NCI-H1694 treated with DMSO at 0.1 percent for 48 hours (cell line): ENCODE measurements at places on chromosomes 1 and 21.
A peak's percentile ranks its signal among the peaks of the same experiment; 100 is the strongest.

- DNase-seq = no peak
Observed at GRCh38 chr1:51843948-51844347, 34.6 kb downstream of the NRDC start.

DNA sequence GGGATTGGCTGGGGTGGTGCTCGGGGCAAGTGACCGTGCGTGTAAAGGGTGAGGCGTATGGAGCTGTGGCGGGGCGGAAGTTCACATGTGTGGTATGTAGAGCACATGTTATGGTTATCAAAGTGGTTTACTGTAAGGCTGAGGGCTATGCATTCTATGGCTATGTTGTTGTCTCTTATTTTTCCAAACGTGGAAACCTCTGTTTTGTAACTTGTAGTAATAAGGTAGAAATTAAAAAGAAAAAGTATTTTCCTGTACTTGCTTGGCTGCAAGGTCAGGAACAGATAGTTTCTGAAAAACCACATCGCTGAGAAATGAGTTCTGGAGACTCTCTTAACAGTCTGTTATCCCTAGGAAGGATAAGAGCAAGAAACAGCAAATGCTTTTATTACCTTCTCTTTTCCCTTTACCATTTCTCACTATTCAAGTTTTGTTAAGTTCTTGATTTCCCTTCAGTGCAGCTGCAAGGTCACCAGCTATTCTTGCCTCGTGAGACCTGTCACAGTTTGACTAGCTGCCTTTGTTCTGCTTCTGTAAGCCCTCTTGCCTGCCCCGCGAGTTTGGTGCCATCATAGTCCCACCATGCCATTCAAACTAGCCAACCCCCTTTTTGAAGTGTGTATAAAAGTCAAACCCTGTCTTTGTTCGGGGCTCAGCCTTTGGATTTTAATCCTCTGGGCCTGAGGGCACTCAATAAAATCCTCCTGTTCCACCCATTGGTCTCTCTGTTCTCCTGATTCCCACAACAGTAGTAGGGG lies 9.5 kb downstream of the RNU1-2 start:
- DNase-seq = peak; percentile 80

DNA sequence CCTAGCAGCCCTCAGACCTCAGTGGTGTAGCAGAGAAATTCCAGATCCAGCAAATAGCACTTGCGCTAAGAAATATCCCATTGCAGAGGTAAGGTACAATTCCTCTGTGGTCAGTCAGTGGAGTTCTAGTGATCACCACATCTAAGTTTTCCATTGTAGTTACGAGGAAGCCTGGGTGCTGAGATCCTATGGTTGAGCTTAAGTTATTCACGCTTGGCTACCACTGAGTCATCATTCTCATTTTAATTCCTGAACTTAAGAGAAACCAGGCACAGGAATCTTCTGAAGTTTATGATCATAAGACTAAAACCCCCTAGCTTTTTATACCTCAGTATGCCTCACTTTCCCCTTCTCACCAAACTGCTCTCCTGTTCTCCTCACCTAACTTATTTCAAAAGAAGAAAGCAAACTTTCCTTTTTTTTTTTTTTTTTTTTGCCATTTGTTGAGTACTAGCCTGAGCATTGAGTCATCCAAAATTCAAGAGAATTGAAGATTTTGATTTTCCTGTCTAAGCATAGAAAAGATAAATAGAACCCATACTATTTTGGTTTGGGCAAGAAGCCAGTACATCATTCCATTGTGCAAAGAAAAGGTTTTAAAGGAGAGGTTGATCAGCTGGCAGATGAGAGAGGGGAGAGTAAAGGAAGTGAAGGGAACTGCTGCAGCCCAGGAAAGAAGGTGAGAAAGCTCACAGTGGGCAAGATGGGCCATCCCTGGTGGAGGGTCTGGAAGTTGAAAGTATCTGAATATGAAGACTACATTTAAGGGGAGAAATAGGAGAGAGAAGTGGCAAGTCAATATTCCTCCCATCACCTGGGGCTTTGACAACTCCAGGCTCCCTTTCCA lies 39.9 kb downstream of the SERBP1 start:
- DNase-seq = no peak

DNA sequence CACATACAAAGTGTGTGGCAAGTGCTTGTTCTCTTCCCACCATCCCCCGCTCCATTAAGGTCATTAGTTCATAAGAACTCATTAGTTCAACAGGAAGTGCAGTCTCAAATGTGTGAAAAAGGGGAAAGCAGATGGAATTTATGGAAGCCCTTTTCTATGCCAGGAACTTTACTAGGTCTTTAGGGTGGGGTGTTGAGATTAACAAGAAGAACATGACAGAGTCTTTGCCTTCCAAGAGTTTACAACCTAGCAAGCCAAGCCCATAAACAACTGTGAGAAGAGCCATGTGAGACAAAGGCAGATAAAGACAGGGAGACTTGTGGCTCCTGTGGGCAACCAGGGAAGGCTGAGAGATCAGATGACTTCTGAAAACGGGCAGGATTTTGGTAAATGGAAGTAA lies 21.4 kb downstream of the PLEKHA6 start:
- no peak for DNase-seq

DNA sequence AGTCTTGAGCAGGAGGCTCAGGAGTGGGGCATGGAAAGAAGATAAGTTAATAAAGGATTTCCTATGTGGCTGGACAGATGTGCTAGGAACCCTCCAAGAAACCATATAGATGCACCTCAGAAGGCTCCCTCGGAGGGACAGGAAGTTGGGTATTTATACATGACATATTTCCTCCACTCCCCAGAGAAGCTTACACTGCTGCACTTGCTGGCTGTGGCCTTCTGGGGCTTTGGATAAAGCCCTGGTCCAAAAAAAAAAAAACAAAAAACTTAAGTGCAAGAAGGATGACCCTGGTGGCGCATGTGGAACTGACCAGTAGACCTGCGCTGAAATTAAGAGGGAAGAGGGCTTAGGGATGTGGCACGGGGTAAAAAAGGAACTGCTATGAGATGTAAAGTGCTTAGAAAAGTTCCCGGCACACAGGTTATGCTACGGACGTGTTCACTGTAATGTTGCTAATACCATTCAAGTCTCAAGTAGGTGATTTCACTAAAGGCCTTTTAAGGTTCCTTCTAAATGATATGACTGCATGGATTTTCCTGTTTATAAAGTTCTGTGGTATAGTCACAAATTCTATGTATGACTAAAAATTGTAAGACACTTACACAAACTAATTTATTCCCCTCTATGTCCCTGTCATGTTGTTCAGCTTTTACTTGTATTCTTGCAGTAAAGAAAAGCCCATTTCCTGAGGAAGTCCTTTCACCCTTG lies 253.6 kb downstream of the HMCN1 start:
- no peak for DNase-seq

DNA sequence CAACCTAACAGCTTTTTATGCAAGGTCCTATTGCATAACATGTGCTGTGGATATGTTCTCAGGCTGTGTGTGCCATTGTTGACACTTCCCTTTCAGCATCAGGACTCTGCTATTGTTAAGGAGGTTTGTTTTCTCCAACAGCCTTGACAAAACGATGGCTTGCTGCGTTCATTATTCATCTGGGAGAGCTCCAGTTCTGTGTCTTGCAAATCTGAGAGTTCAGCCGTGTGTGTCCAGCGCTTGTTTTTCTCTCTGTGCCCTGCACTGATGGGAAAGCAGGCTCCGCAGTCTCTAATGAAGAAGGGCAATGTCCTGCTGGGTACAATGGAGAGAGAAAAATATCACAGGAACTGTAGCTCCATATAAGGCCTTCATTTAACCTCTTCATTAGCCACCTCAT lies 63.7 kb downstream of the CLDN17 start:
- DNase-seq = no peak

DNA sequence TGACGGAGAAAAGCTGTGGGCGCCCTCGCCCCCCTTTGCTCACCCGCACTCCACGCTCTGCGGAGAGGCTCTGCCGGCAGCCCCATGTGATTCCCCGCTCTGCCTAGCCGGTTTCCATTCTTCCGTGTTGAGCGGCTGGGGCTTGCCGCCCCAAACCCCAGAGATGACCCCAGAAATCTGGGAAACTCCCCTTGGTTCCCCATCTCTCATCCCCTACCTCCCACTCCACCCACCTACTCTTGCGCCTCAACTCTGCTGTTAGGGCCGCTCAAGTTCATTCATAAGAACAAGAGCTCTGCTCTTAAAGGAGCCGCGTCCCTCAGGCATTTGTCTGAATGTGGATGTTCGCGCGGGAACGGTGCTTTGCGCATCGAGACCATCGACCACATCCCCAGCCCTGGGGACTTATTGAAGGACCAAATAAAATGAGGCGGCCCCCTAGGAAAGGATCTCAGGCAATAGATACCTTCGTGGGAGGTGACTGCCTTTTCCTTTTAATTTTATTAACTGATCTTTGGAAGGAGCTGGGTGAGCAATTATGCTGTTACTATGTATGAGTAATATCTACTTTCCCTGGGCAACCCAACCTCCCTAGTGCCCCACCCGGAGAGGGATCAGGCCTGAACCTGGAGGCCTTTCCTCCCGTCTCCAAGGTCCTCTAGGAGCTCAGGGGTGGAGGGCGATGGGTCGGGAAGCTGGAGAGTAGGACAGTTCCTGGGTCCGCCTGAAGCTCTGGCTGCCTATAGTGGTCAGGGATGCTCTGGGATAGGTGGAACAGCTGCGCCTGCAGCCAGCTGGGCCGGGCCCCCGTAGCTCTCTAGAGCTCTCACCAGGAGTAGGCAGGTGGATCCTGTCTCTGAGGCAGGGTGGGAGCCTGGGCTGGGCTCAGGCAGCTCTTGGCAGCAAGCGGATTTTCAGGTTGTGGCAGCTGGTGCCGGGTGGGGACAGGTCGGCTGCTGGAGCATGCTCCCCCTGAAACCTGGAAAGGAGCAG lies 898 bp downstream of the MFSD2A start:
- DNase-seq = peak; percentile 100

DNA sequence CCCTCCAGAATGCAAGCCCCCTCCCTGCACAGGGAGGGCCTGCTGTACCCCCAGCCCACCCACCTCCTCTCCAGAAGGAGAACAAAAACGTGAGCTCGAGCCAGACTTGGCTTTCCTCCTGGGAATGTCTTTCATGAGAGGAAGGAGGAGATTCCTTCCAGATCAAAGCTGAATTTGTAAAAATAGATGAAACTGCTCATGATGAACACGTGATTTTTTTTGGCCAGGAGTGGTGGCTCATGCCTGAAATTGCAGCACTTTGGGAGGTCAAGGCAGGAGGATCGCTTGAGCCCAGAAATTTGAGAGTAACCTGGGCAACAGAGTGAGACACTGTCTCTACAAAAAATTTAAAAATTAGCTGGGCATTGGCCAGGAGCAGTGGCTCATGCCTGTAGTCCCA lies 21.8 kb downstream of the GPR157 start:
- no peak for DNase-seq

- no peak for DNase-seq
Observed at GRCh38 chr1:81126989-81127581, 673.6 kb upstream of the ADGRL2 start.

- DNase-seq = no peak
Observed at GRCh38 chr1:10904396-10905358, 107.8 kb upstream of the TARDBP start.

DNA sequence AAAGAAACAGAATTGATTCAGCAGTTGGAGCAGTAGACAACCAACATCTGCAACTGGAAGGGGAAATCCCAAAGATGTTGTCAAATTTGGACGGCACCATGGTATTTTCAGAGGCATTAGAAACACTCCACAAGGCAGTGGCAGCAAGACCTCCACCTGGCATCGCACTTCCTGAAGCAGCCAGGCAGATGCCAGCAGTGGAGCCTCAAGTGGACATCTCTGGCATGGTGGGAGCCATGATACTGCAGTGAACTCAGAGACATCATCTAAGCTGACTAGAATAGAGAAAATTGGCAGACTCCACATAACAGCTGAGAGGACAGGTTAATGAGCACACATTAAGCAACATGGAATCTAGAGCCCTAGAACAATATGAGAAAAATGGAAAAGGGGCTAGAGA lies 33.9 kb upstream of the RGS8 start:
- DNase-seq = no peak

DNA sequence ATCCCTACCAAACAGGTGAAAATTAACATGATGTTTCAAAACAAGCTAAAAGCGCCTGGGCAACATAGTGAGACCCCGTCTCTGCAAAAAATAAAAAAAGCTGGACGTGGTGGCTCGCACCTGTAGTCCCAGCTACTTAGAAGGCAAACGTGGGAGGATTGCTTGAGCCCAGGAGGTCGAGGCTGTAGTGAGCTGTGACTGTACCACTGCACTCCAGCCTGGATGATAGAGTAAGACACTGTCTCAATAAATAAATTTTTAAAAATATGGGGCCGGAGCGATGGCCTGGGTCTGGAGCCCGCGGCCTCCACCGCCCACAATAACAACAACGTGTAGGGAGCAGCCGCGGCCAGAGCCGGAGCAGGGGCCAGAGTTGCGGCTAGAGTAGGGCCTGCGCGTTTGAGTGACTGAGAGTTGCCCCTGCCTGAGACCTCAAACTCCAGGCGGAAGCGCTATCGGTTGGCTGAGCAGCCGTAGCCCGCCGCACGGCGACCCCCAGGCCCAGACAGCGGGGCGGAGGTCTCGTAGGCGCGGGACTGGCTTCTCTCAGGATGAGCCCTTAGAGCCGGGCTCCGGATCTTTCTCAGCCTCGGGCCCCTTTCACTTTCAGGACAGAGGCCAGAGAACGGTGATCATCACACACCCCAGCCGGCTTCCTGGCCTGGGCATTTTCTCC lies 41.4 kb downstream of the ZMYM1 start:
- DNase-seq = no peak

DNA sequence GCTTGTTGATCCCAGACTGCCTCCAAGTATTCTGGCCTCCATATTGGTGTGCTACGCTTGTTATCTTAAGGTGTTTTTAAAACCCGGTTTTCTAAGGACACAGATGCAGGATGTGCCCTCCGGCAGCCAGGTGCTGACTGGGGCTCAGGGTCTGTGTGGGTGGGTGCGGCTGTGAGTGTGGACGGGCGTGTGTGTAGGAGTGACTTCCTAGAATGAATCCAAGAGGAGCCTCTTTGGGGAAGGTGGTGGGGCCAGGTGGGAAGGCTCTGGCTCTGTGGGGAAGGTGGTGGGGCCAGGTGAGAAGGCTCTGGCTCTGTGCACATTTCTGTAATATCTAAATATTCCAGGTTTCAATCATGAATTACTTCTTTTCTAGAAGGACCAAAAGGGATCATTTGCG lies 12.8 kb upstream of the TSPEAR start:
- no peak for DNase-seq

- DNase-seq = no peak
Observed at GRCh38 chr1:211742272-211742671, 66.9 kb upstream of the NEK2 start.

- no peak for DNase-seq
Observed at GRCh38 chr1:59394706-59395425, 98.0 kb downstream of the FGGY start.

- no peak for DNase-seq
Observed at GRCh38 chr1:23578997-23579363, 19.7 kb upstream of the ID3 start.

GRCh38 chr21:44697811-44698734 lies 1.1 kb downstream of the KRTAP10-12 start:
- DNase-seq = no peak
